ENCODE measurements at places on chromosomes 13 and 19.

DNA sequence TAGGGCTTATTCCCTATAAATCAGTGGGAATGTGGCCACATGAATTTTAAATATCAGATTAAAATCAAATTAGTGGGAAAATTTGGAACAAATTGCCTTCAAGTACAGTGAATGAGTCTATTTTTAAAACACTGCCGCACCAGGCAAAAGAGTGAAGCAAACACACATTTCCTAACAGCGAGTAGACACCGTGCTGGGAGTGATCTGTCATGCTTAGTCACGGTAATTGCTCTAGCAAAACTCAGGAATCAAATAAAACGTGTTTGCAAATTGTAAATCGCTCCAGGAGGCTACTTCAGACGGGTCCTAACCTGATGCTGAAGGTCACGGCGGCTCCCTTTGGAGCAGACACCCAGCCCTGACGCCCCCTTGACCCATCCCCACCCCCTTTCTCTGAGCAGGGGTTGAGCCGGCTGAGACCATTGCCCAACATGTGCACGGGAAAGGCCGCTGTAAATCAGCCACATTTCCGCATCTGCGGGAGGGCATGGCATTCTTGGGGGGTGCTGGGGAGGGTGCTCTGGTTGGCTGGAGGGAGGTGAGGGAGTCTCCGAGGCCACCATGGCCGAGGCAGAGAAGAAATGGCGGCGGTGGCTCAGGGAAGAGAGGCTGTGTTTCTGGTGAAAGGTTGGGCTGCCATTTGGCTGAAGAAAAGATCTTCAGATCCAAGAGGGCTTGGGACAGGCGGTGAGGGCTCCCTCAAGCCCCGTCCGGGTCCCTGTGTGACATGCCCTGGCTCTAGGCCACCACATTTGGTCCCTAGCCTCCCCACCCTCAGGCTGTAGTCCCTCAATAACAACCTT, 8.9 kb downstream of the CEBPA start:
- no peak for DNase-seq

DNA sequence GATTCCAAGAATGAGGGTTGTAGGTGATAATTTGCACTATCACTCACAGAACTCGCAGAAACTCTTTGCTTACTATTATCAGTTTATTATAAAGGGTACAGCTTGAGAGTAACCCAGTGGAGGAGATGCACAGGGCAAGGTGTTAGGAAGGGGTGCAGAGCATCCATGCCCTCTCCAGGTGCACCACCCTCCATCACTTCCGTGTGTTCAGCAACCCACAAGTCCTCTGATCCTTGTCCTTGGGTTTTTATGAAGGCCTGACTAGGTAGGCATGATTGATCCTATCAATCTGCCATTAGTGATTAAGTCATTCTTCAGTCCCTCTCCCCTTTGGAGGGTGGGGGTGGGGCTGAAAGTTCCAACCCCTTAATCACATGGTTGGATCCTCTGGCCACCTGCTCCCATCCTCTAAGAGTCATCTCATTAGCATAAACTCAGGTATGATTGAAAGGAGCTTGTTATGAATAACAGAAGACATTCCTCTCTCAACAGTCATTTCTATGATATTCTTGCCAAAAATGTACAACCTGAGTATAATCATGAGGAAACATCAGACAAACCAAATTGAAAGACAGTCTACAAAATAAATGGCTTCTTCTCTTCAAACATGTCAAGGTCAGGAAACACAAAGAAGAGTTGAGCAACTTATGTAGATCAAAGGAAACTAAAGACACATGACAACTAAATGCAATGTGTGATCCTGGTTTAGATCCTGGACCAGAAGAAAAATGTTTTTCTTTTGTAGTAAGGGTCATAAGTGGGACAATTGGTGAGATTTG, 225.4 kb downstream of the PCCA start:
- DNase-seq, result no peak

- no peak for DNase-seq
These were observed 11.3 kb upstream of the FXYD3 start for GRCh38 chr19:35104361-35104760.

- DNase-seq, result no peak
These were observed 20.4 kb downstream of the MEIS3 start for GRCh38 chr19:47398707-47399597.

GRCh38 chr13:25743421-25743820, 308.4 kb downstream of the SHISA2 start:
- DNase-seq, result no peak

DNA sequence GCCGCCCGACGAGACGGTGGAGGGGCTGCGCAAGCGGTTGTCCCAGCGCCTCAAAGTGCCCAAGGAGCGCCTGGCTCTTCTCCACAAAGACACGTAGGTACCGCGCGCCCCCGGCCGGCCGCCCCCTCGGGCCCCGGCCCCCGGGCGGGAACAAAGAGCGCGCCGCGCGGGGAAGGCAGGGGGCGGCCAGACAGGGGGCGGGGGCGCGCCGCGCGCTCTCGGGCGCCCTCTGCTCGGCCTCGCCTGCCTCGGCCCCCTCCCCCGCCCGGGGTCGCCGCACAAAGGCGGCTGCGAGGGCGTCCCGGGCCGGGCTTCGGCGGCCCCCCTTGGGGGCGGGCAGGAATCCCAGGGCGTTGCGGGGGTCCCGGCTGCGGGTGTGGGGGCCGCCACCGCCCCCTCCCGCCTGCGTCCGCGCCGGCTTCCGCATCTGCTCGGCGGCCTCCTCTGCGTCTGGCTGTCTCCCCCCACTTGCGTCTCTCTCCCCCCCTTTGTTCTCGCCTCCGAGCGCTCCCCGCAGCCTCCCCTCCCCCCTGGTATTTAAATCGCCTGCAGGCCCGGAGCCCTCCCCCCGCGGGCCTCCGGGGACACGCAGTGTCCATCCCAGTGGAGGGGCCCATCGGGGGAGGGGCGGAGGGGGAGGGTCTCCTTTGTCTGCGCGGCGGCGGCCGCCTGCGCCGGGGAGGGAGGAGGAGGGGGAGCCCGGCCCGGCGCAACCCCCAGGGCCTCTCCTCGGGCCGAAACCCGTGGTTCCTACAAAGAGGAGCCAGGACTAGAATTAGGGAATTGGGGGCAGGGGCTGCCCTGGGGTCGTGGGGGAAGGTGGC, 2.3 kb downstream of the MIDN start:
- DNase-seq, result no peak

DNA sequence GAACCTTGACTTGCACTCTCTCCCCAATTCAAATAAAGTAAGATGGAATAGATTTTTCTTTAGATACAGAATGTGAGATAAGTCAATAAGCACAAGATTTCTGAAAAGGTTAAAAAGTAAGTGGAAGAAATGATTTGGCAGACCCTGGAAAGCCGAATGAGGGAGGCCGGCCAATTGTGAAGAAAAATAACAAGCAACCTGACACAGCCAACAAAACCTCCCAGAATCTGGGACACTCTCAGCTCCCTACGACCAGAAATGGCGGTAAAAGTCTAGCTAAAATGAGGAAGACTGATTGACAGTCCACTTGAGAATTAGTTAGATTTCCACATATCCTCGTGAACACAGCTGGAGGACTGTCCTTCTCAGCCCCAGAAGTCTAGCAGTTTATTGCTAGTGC, 85.4 kb downstream of the KLF12 start:
- no peak for DNase-seq

GRCh38 chr13:93857126-93857525, 622.4 kb downstream of the DCT start:
- DNase-seq, result no peak
